Cortex of kidney (tissue), 1 donor: ENCODE measurements at places on chromosomes 4 and X.

GRCh38 chr4:94603170-94603747 lies 151.5 kb downstream of the PDLIM5 start:
- no peak for DNase-seq

DNA sequence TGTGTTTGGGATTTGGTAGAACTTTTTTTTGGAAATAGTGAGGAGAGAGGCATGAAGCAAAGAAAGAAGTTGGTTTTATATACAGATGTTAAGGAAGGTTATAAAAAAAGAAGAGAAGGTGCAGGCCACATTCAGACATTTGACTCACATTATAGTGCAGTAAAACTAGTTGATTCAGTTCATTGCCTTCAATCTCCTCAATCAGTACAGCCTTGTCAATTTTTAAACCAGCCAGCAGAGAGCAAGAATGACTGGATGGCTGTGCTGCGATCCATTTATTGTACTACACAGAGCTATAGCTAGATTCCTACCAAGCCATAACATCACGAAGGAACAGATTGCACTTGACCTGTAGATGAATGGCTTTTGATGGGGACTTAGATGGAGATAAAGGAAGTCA lies 79.7 kb upstream of the LSM6 start:
- DNase-seq: no peak

GRCh38 chrX:40281336-40282005 lies 183.7 kb upstream of the BCOR start:
- no peak for DNase-seq

DNA sequence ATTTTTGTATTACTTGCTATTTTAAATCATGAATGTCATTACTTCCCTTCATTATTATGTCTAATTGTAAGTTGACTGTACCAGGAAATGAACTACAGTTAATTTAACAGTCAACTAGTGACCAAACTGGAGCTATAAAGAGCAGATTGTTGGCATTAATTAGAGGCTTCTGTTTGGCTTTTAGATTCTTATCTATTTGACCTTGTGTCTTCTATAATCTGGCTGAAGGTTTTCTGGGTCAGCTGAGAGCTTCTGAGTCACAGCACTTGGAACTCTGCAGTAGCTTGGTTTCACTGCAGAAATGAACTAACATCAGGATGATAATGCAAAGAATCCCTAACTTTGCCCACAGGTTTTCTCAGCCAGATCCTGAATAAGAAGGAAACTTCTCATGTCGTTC lies 169.2 kb upstream of the LEF1 start:
- no peak for DNase-seq
